Posterior cingulate gyrus (tissue), 11 donors: ENCODE measurements at places on chromosomes 1 and 21.

DNA sequence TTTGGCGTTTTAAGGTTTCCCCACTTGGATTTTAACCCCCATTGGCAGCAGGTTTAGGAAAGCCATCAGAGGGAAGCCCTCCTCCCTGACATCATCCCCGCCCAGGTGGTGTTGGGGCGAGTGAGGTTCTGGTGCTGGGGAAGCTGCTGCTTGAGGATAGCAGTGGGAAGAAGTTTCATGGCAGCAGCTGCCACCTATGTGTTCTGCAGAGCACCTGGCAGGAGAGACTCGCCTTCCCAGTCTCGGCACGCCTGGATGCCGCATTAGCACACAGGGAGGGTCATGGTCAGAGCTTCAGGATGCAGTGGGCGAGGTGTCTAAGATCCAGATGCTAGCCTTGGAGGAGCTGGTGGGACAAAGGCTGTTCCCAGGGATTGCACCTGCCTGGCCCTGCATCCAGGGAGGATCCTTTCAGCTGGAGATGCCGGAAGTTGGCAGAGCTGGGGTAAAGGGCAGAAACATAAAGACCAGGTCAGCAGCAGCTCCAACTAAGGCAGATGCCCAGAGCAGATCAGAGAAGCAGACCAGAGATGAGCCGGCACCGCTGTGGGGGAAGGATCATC, 33.9 kb downstream of the ABCG1 start:
- no peak for DNase-seq

DNA sequence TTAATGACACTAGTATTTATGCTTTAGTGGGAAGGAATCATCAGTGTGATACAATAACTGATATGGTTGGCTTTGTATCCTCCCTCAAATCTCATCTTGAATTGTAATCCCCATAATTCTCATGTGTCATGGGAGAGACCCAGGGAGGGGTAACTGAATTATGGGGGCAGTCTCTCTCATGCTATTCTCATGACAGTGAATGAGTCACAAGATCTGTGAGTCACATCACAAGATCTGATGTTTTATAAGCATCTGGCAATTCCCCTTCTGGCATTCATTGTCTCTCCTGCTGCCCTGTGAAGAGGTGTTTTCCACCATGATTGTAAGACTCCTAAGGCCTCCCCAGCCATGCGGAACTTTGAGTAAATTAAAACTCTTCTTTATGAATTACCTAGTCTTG, 1760.3 kb downstream of the NCAM2 start:
- no peak for DNase-seq

GRCh38 chr21:41891132-41891531, 12.0 kb upstream of the PRDM15 start:
- DNase-seq = no peak

- no peak for DNase-seq
Measured at GRCh38 chr21:15549671-15550070, 180.1 kb upstream of the USP25 start.

DNA sequence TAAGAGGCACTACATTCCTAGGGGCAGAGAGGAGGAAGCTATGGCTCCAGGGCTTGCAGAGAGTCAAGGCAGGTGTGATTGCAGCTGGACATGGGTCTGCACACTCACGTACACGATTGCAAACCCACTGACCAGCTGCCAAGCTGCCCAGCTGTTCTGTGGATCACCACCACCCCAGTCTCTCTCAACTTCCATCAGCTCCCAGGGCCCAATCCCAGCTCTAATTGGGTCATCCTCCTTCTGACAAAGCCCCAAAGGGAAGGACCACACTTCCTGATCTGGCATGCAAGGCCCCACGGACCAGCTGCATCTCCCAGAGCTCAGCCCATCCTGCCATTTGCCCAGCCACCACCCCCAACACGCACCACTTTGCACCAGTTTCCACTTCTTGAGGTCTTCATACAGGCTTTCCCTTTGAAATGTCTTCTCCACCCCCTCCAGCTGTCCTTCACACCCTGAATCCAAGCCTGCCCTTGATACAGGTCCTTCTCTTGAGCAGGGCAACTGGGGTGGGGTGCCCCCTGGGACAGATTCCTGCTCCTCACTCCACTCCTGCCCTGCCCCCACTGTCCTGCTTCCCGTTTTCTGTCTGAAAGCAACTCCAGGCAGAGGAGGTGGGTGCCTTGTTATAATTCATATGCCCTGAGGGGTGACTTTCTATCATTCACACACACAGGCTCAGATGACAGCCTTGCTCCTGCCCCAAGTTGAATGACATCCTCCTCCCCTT, 179.4 kb upstream of the EDN2 start:
- DNase-seq = no peak

- DNase-seq = no peak
Measured at GRCh38 chr21:34536820-34537219, 24.8 kb upstream of the KCNE1 start.

DNA sequence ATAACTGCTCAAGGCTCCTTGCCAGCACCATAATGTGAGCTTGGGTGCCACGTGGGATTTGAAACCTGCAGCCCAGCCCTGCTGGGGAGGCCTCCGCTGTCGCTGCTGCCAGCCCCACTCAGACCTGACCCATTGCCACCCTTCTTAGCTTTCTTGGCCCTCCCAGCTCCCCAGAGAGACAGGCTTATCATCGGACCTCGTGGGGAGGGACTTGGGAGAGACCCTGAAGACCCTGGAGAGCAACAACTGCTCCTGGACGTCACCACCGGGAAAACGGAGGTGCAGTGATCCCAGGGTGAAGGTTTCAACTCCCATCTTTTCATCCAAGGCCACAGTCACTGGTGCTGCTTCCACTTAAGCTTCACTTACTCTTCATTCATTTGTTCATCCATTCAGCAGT, 596.1 kb downstream of the PTPRU start:
- DNase-seq = no peak

DNA sequence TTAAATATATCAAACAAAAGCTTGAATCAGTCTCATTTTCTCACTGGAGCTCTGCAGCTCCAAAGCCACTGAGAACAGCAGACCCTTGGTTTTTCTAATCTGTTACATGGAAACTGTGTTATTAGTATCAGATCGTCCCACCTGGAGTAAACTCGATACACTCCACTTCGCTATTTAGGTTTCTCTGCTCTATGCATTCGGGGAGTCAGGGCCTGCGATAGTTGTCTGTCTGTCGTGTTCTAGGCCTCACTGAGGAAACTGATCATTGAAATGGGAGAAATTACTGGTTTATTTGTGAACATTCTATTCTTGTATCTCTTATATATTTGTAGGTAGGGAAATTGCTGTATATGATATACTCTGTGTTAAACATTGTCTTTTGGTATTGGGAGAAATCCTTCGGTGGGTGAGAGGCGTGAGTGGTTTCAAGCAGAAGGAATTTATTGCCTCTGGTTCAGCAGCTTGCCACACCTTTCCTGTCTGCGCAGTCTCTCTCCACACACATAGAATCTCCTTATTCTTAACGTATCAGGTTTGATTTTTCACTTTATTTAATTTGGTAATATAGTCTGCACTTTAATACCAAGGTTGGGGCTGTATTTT, 8.5 kb downstream of the PRDM2 start:
- no peak for DNase-seq

DNA sequence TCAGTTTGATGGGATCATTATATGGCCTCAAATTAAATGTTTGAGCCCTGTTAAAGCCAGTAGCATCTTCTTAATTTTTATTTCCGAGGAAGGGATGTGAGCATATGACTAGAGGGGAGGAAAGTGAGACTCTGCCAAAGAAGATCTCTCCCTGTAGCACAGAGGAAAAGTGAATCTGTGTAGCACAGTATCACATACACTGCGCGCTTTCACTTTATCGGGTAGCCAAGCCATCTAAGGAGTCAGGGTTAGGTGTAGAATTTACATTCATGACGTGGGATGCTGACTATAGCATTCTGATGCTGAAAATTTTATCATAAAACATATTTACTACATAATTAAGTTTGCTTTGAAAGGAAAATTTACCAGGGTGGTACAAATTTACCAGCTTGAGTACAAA, 24.0 kb downstream of the LRRC8D start:
- DNase-seq = no peak

DNA sequence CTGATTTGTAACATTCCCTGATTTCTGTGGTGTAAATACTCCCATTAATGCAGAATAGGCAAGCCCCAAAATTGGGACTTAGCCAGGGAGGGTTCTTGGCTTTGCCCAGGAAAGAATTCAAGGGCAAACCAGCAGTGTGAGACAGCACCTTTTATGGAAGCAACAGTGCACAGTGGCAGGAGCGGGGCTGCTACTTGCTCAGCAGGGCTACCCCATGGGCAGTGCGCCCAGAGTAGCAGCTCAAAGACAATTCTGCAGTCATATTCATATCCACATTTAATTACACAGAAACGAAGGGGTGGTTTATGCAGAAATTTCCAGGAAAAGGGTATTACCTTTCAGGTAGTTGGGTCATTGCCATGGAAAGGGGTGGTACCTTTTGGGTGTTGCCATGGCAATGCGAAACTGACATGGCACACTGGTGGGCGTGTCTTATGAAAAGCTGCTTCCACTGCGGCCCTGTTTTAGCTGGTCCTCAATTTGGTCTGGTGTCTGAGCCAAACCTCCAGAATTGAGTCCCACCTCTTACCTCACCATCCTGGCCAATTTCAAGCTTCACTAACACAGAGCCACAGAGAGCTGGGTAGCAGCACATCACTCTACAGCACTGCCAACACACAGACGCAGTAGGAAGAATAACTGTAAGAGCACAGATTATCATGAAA, 35.9 kb downstream of the FHAD1 start:
- no peak for DNase-seq

GRCh38 chr1:219871427-219872057, 56.8 kb downstream of the SLC30A10 start:
- no peak for DNase-seq

DNA sequence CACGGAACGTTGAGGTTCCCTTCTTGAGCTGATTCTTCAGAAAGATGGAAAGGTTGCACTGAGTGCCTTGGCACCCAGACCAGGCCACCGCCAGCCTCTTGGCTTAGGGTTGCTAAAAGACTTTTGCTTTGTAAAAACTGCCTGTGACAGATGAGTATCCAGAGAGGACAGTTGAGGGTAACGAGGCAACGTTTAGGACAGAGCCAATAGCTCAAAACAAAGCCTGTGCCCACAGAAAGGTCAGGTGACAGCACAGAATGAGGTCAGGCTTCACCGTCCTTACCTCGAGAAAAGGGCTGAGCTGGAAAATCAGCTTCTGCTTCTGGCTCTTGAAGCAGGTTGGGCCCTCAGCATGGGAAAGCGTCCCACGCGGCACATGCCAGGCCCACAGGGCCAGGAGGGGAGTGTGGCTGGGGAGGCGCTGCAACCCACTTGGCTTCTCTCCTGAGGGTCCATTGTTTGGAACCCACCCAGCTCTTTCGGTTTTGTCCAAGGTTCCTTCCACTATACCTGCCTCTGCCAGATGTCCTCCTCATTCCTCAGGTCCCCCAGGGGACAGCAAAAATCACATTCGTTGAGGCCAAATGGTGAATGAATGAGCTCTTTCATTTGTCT, 55.5 kb downstream of the SCCPDH start:
- no peak for DNase-seq

DNA sequence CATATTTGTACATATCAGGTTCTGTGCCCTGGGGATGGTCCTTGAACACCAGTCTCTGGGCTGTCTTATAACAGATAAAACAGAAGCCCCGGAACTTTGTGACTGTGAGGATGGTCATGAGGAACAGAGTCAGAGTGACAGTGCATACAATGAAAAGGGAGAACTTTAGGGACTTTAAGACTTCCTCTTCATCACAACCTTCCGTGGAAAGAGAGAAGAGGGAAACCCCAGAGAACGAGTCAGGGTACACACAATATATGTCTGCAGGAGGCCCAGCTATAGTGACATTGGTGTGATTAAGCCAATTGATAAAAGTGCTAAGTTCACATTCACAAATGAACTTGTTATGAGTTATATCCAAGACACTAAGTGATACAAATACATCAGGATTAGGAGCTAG, 32.1 kb downstream of the TLR5 start:
- no peak for DNase-seq

DNA sequence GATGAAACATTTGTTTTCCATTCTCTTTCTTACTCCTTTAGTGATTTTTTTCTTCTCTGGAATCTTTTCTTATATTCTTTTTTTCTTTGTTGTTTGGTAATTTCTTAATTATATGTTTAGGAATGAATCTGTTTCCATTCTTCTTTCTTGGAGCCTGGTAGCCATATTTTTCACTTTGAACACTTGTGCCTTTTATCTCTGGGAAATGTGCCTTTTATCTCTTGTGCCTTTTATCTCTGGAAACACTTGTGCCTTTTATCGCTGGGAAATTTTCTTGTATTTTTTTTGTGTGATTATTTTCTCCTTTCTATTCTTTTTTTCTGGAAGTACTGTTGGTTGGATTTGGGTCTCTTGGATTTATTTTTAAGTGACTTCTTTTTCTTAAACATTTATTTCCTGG, 118.2 kb downstream of the LEPR start:
- no peak for DNase-seq

DNA sequence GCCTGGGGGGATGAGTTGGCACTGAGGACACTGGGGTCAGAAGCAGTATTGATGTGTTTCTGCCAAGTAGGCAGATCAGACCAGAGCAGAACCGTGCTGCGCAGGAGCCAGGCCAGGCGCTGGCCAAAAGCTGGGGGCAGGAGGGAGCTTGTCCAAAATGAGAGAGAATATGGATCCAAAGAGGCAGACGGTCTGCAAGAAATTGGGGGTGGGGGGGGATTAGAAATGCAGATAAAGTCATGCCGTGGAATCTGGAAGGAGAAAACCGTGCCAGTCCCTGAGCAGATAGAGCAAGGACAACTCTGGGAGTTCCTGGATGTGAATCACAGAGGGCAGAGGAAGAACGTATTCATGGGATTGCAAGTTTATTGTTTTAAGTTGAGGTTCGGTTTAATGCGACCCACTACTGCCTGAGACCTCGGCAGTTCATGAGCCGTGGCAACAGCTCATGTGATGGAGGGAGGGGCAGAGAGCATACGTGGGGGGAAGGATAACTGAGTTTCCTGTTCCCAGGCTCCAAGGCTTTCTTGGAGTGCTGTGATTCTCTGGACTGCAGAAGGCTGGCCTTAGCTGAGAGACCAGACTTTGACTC, 224.0 kb downstream of the FGGY start:
- no peak for DNase-seq

GRCh38 chr1:172627702-172628101, 31.2 kb upstream of the FASLG start:
- no peak for DNase-seq

GRCh38 chr1:12012560-12013316, 6.6 kb upstream of the MIIP start:
- no peak for DNase-seq

GRCh38 chr1:179231923-179232322, 2.4 kb upstream of the ABL2 start:
- DNase-seq = no peak

GRCh38 chr1:22639286-22639685, 2.9 kb downstream of the C1QA start:
- DNase-seq = no peak

GRCh38 chr1:156524481-156524869, 23.9 kb upstream of the MEF2D start:
- DNase-seq = no peak
